ENCODE measurements at places on chromosomes 5 and 9.
A peak's percentile ranks its signal among the peaks of the same experiment; 100 is the strongest.

- DNase-seq: no peak
Observed at GRCh38 chr9:108924466-108924865, 9.5 kb downstream of the ELP1 start.

DNA sequence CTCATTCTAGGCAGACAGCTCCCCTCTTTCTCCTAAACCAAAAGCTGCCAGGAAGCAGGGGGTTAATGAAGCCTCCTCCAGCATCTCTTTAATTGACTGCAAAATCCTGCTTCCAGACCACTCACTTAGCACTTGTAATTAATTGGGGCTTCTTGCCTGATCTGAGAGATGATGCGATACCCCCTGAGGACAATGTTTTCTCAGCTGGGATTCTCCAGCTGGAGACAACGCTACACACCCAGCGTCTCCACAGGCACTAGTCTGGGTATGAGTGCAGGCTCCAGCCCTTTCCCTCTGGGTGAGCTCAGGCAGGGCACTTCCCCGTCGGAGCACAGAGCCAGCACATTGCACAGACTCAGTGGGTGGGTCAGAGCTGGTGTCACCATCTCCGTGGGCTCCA lies 16.1 kb downstream of the CPLX2 start:
- DNase-seq: no peak

DNA sequence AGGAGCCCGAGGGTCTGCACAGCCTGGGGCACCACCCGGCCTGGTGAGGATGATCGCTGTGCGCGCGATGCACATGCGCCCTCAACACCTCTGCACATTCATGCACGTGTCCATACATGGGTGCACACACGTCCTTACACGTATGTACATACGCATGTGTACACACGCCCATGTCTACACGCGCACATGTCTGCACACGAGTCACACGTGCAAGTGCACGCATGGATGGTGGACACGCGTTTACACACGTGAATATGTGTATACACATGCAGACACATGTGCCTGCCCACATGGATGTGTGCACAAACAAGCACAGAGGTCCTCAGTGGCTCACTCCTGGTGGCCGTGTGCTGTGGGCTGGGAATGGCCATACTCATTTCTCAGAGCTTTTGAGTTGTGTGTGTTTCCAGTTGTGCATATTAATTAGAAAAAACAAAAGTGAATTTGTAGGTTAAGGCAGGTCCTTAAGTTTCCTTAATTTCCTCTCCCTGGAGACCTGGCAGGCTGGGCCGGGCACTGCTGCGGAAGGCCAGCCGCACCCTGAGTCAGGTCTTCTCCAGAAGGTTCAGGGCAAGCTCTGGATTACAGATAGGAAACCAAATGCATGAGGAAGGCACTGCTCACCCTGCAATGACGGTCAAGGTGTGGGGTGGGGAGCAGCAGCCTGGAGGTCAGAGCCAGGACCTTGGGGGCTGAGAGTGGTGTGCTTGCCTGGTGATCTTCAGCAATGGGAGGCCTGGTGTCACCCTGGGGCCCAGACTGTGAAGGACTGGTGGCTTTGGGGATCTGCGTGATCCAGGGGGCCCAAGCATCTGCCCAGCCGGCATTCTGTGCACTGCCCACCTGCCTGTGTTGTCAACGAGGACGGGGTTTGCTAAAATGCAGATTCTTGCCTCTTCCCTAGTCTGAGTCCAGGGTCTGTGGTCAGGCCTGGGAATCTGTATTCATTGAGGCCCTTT lies 1.3 kb upstream of the RNU6ATAC start:
- no peak for DNase-seq

- DNase-seq: no peak
Observed at GRCh38 chr9:33425128-33425533, 22.3 kb downstream of the AQP3 start.

DNA sequence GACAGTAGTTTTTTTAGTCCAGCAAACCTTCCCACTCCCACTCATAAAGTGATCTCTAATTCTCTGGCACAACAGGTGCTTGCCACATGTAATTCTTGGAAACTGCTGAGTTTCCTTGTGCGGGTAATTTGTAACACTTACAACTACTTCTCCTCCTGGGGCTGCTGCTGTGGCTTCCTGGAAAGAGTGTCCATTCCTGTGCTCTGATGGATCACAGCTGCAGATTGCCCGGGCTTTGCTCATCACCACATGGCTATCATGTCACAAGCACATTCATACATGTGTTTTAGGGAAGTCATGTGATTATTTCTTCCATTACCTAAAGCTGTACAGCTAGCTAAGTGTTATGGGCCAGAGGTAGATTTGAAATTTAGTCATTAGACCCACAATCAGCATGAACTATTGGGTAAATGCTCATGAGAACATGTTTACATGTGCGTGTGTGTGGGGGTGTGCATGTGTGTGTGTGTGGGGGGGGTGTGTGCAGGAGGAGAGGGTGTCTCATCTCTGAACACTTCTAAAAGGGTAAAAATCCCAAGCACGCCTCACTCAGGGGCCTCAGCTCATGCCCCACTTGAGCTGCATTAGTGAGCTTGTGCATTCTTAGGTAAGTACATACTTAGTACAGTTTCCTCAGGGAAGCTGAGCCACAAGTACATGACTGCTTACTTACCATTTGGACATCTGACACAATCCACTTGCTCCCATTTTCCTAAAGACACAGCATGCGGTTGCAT lies 118.1 kb upstream of the CCDC112 start:
- no peak for DNase-seq

DNA sequence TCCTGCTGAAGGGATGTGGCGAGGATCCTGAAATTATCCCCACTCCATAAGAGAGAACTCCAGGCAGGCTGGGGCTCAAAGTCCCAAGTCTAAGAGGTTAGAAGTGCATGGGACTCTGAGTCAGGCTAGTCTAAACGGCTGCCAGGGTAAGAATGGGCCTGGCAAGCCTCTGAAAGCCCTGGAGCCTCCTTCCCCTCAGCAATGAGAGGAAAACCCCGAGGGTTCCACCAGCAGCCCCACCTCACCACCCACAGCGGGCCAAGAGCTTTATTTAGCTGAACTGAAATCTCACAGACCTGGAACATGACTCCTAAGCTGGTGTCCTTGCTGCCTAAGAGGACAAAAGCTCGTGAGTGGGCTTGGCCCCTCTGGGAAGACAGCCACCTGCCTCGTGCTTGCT lies 135.5 kb downstream of the SEC61B start:
- no peak for DNase-seq

- DNase-seq: no peak
Observed at GRCh38 chr5:127652952-127653611, 4.2 kb downstream of the CTXN3 start.

DNA sequence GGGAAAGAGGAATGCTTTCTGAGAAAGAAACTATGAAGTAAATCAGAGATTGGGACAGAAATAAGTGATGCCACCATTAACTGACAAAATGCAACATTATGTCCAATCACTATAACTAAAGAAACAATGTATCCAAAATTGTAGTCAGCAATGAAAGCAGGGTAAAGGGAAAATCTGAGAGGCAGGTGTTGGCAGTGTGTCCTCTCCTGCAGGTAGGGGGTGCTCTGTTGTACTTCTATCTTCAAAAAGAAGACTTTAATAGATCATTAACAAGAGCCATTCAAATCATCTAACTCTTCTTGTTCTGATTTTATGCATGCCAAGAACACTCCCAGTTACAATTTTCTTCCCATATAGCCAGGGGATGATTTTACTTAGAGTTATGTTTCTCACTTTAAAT lies 1275.7 kb downstream of the PTPRD start:
- DNase-seq: no peak

GRCh38 chr5:133147411-133147810 lies 95.6 kb downstream of the HSPA4 start:
- no peak for DNase-seq

- DNase-seq: no peak
Observed at GRCh38 chr5:77483682-77484081, 8.4 kb downstream of the WDR41 start.

GRCh38 chr5:14481349-14481748 lies 100.2 kb upstream of the OTULINL start:
- no peak for DNase-seq

GRCh38 chr5:105956456-105957196 lies 1714.1 kb downstream of the EFNA5 start:
- DNase-seq: no peak

GRCh38 chr5:9831823-9832222 lies 201.7 kb upstream of the TAS2R1 start:
- no peak for DNase-seq

DNA sequence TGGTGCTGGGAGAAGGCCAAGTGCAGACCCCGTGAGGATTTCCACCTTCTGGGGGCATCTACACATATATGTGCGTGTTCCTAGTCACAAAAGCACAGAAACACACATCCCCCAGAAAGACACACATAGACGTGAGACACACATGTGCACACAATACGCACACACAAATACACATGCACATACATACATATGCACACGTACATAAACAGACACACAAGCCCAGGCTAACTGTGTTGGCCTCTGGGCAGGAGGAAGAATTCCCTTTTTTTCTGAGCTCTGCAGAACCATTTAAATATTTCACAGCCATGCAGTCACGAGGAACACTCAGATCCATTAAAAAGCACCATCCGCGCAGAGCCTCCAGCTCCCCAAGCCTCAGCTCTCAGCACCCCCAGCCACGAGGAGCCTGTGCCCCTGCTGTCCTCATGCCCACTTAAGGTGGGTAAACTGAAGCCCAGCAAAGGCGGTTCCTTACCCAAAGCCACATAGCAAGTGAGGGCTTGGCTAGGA lies 5.3 kb downstream of the NINJ1 start:
- DNase-seq: no peak

GRCh38 chr5:98248949-98249348 lies 524.5 kb upstream of the RGMB start:
- no peak for DNase-seq

- no peak for DNase-seq
Observed at GRCh38 chr5:88813244-88813643, 69.7 kb downstream of the MEF2C start.

- DNase-seq: no peak
Observed at GRCh38 chr5:108339220-108339619, 42.7 kb downstream of the FBXL17 start.

DNA sequence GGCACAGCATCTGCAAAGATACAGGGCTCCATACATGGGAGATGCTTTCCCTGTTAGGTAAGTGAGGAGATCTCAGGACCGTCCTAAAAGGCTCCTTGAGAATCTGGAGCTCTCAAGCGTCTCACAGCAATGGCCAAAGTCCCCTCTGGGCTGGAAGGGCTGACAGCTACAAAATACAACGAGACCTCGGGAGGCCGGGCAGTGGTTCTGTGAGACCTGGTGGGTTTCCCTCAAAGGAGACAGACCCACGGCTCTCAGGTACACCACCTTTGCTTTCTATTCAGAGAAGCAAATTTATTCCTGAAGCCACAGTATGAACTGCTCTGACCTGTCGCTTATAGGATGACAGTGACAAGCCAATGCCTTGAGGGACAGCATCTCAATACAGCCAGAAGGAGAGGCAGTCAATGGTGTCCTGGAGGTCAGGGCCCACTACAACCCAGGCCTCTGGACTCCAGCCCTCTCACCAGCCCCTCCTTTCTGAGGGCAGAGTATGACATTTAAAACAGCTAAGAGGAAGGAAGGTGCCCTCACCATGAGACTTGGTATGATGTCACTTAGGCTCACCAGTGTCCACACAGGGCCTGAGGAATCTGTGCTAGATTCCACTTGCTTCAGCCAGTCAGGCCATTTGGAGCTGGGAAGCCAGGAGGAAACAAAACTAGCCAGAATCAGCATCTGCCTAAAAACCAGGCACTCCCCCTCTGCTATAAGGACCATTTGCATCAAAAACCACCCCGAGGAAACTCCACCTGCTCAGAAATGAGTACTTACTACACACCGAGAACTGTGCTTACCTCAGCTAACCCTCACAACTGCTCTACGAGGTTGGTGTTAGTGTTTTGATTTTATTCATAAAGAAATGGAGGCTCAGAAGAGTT lies 86.5 kb upstream of the FSTL4 start:
- DNase-seq: no peak

- DNase-seq: no peak
Observed at GRCh38 chr5:28397502-28397941, 1359.1 kb upstream of the CDH9 start.

DNA sequence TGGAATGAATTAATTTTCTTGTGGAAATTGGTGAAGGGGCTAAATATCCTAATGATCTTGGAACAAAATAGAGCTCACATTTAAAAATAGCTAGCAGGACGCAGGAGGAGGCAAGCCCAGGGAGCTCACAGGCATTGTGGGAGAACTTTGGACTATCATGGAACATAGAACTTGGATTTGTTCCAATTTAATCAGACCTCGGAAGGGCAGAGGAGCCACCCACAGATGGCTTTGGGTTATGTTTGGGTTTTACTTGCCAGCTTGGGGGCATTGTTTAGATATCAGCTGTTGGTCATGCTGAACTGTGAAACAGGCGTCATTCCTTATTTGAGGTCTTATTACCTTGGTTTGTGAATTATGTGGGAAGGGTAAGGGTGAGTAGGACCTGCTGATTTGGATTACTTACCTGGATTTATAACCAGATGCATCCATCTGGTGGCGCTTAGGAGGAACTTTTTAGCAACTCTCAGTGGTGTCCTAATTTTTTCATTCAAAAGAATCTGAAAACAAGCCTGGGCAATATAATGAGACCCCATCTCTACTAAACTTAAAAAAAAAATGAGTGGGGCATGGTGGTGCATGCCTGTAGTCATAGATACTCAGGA lies 14.1 kb upstream of the PTGR1 start:
- no peak for DNase-seq

GRCh38 chr5:58263296-58263695 lies 196.6 kb downstream of the PLK2 start:
- no peak for DNase-seq

- no peak for DNase-seq
Observed at GRCh38 chr5:140142856-140143255, 17.1 kb downstream of the IGIP start.

DNA sequence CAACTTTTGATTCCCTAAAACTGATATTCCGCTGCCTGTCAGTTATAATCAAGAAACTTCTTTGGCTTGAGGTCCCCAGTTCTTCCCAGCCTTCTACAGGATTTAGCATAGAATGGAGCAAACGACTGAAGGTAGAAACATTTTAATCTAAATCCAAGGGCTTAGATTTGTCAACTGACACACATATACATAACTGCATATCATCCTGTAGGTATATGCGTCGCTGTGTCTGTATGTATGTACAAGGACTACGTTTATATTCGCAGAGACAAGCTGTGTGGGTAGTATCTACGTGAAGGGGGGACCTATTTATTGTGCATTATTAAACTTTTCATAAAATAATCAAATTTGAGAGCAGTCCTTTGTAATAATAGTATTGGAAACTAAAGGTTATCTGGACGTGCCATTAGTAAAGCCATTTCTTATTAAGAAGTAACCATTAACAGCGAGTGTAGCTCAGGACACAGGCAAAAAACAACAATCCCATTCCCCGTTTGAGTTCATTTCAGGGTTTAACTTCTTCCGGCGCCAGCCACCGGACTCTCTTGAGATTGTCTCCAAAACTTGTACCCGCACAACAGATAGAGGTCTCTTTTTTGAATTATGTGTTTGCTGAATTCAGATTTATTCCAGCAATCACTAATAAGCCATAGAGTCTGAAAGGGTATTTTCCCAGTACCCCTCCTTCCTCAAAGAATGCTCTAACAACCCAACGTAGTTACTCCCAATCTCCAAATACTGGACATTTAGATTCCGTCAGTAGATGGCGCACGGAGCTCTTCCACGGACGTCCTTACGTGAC lies 2.1 kb upstream of the MLLT3 start:
- no peak for DNase-seq

- DNase-seq: no peak
Observed at GRCh38 chr5:72237415-72237814, 82.6 kb downstream of the MRPS27 start.

GRCh38 chr5:14503017-14503680 lies 78.4 kb upstream of the OTULINL start:
- DNase-seq: no peak

GRCh38 chr5:172178301-172178987 lies 9.6 kb downstream of the STK10 start:
- DNase-seq: peak; percentile 43

- DNase-seq: no peak
Observed at GRCh38 chr5:151917904-151918303, 6.7 kb downstream of the GLRA1 start.

Data from activated naive CD4-positive, alpha-beta T cell (primary cell).